ENCODE measurements at places on chromosomes 12 and 14. TPM values are rescaled to one million over a fixed set of nuclear protein-coding genes. Genes with fewer than 3 reads are reported as not detected.

DNA sequence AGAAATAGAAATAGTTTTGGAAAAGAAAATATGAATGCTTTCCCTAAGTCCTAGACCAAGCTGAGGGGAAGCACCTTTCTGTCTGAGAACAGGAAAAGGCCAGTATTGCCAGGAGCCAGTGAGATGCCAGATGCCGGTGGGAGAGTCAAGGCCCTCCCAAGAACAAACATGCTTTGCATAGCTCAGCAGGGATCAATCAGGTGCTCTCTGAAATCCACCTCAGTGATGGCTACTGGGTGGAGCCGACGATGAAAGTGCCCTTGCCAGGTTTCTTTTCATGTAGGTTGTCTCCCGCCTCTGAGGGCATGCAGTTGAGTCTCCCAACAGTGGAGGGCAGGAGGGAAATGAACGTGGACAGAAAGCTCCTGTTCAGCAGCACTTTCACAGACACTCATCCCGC lies 28.3 kb downstream of the DEGS2 start:
- DNase-seq = no peak

DNA sequence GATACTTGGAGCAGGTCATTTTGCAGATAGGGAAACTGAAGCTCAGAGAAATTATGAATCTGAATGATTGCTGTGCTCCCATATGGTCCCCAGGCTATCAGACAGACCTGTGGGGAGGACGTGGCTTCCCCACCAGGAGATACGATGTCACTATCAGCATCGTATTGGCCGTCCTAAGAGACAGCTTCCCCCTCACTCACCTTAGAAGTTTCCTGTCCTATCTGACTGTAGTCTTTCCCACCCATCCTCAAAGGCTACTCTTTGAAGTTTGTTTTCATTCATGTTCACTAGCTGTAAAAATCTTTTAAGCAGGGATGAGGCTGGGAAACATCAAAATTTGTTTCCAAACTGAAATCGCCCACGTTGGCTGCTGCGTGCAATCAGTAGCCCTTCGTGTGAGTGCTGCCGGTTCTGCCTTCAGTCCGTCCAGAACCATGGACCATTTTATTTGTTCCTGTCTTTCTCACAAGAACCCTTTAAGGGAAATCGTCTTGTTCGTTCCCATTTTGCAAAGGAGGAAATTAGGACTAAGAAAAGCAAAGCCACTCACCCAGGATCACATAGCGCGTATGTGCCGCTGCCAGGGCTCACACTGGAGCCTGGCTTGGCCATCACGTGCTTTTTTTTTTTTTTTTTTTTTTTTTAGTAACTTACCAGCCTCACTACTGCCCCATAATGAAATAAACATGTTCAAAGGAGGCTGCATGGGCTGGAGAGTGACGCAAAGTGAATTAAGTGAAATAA lies 1.0 kb upstream of the KDM2B start:
- no peak for DNase-seq

GRCh38 chr12:19000836-19001235 lies 128.7 kb upstream of the PLEKHA5 start:
- DNase-seq = no peak

- no peak for DNase-seq
These were observed 153.5 kb upstream of the USP15 start for GRCh38 chr12:62106547-62107185.

DNA sequence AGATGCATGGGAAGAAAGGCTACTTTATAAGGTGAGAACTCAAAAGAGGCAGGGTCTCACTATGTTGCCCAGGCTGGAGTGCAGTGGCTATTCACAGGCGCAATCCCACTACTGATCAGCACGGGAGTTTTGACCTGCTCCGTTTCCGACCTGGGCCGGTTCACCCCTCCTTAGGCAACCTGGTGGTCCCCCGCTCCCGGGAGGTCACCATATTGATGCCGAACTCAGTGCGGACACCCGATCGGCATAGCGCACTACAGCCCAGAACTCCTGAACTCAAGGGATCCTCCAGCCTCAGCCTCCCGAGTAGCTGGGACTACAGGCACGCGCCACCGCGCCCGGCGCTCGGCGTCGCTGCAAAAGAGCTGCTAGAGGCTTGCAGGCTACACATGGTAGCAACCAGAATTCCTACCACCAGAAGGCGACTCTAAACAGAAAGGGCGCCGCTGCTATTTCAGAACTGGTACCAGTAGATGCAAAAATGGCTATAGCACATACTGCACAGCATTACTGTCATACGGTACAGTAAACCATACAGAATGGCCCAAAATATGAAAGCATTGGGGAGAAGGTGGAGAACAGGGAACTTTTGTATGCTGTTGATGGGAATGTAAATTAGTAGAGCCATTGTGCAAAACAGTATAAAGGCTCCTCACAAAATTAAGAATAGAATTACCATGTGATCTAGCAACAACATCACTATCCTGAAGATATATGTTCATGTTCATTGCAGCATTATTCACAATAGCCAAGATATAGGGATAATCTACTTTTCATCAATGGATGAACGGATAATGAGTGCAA lies 1.2 kb upstream of the NEMF start:
- peak; percentile 80 for DNase-seq

DNA sequence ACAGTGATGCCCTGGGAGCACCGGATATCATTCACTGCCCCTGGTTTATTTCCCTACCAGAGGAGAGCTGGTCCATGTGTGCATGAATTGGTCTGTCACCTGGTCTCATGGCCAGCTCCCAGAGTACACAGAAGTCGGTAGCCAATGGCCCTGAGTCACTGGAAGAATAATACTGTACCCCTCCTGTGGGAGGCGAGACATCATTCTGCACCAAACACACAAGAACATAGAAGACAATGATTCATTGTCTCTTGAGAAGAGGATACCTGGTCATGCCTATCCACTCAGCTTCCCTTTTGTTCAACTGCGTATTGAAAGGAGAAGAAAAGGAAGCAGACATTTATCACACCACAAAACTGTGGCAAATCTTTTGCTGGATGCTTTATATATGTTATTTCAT lies 216.2 kb downstream of the DPF3 start:
- no peak for DNase-seq

GRCh38 chr12:117192057-117192456 lies 1.8 kb upstream of the FBXO21 start:
- peak; percentile 12 for DNase-seq

DNA sequence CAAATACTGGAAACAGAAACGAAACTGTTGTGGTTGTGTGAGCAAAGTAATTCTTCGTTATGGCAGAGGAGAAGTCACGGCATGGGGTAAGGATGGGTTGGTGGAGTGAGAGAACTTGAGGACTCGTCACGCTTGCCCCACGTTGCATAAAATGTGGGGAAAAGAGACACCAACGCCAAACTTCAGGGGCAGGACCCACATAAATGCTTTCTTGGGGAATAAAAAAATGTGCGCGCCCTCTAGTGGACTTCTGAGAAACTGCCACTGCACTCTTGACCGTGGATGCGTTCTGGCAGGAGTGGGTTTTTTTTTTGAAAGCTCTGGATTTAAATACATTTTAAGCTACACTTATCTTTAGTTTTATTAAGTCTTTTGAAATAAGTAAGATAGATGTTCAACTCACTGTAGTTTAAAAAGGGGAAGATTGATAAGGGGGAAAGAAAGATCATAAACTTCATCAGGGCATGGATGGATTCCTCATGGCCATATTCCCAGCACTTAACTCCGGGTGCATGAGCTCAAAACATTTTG lies 4.1 kb upstream of the IGF1 start:
- peak; percentile 71 for DNase-seq

GRCh38 chr12:26571560-26571959 lies 261.4 kb downstream of the ITPR2 start:
- no peak for DNase-seq

DNA sequence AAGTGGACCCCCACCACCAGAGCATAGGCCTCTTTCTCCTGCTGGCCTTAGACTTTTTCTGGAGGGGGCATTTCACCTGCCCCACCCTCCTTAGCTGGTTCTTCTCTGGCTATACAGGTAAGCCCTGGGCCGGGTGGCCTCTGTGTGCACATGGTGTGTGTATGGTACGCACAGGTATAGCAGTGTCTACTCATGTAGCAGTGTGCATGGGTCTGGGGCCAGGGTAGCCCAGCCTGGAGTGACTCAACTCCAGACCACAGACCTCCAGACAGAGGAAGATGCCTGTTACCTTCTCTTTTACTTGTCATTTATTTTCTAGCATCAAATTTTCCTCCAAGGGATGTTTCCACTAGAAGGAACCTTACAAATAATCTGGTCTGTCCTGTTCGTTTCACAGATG lies 6.9 kb downstream of the KCNA5 start:
- no peak for DNase-seq

DNA sequence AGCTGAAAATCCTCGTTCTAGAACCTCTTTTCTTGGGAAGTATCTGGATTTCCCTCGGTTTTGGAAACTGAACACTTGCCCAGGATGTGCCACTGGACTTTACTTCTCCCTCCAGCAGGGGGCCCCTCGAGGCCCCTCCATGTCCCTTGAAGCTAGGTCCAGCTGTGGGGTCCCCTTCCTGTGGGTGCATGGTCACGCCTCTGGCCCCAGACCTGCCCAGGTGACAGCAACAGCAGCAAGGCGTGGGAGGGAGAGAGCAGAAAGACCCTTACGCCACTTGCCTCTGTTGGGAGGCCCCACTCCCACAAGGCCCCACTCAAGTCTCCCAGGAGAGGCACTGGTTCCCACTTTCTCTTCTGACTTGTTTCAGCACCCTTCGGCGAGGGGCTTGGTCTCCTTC lies 3.1 kb downstream of the SLC25A29 start:
- no peak for DNase-seq

GRCh38 chr14:64508215-64508776 lies 3.7 kb downstream of the ZBTB1 start:
- DNase-seq = no peak

DNA sequence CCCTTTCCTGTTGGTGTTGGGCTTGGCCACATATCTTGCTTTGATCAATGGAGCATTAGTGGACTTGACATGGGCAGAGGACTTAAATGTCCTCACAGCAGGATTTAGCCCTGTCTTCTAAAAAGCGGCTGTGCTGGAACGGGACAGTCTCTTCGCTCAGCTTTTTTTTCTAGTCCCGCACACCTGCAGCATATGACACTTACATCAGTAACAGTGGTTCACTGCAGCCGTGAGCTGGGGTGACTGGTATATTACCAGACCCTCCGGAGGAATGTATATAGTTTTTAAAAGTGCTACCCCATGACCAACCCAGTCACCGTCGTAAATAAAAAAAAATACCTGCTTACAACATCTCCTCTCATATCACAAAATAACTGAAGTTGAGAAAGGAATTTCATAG lies 164.5 kb downstream of the CRADD start:
- DNase-seq = no peak

DNA sequence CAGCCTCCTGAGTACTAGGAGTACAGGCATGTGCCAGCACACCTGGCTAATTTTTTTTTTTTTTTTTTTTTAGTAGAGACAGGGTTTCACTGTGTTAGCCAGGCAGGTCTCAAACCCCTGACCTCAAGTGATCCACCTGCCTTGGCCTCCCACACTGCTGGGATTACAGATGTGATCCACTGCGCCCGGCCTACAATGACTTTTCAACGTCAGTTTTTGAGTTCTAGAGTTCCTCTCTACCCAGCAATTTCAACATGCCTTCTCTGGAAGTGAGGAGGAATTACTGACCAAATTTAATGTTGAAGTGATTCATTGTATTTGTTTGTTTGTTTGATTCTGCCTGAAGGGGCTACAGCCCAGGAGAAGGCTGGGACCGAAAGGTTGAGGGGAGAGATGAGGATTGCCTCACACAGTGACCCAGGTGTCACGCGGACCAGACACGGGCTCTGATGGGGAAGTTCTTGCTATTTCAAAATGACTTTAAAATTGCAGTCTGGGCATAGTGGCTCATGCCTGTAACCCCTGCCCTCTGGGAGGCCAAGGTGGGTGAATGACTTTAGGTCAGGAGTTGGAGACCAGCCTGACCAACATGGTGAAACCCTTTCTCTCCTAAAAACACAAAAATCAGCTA lies 8.6 kb upstream of the DENR start:
- DNase-seq = no peak

DNA sequence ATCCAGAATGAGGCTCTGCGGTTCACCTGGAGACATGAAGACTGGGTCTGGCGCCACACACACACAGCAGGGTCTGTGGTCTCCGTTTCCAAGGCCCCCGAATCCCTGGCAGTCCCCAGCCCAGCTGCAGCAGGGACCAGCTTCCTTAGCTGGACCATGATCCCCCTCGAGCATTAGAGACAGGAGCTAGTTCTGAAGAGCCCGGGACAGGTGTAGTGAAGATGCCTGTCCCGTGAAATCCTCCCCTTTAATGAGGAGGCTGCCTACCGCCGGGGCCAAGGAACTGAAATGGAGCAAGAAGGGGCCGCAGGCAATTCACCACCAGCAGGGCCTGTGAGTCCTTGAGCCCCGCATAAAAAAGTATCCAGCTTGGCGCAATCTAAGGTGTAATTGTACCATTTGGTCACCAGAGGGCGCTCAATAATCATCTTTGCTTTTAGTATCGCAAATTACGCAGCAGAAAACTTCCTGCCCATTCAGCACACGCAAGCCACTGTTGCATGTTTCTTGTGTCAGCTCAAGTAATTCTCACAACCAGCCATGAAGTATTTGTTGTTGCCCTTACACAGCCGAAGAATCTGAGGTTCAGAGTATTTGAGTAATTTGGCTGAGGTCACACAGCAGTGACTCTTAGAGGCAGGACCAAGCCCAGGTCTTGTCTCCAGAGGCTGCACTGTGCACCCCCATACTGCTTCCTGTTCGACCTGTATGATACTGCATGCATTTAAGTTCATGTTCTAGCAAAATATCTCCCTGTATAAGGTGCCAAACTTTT lies 54.3 kb upstream of the PPP2R5C start:
- peak; percentile 65 for DNase-seq

GRCh38 chr12:57829025-57829777 lies 10.7 kb upstream of the AVIL start:
- no peak for DNase-seq

GRCh38 chr12:11812241-11812585 lies 162.7 kb downstream of the ETV6 start:
- no peak for DNase-seq

DNA sequence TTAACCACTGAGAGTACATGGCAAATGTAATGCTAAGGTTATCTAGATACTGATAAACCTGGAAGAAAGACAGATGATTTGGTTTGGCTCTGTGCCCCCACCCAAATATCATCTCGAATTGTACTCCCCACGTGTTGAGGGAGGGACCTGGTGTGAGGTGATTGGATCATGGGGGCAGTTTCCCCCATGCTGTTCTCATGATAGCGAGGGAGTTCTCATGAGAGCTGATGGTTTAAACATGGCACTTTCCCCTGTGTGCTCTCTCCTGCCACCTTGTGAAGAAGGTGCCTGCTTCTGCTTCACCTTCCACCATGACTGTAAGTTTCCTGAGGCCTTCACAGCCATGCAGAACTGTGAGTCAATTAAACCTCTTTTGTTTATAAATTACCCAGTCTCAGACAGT lies 14.2 kb downstream of the NOXRED1 start:
- peak; percentile 13 for DNase-seq

GRCh38 chr12:2615665-2616402 lies 178.9 kb upstream of the FKBP4 start:
- no peak for DNase-seq

- DNase-seq = no peak
These were observed 11.8 kb downstream of the AHNAK2 start for GRCh38 chr14:104966261-104966865.

- DNase-seq = no peak
These were observed 12.3 kb downstream of the GTF2A1 start for GRCh38 chr14:81208489-81208888.

FAIM2 gene
- 2.1 TPM for total RNA-seq

NAV3 gene
- total RNA-seq = not detected

CSRP2 gene
- 0.33 TPM for total RNA-seq

TMEM179 gene
- total RNA-seq = not detected

AVPR1A gene
- total RNA-seq = not detected

SCYL2 gene
- 24.5 TPM for total RNA-seq

WSCD2 gene
- total RNA-seq = not detected

KCNK13 gene
- total RNA-seq = not detected

HAL gene
- 0.36 TPM for total RNA-seq

Data from activated CD4-positive, alpha-beta memory T cell treated with anti-CD3 and anti-CD28 coated beads for 36 hours (primary cell).